HuH-7.5 (cell line): ENCODE measurements at places on chromosomes 12 and 14.
A peak's percentile ranks its signal among the peaks of the same experiment; 100 is the strongest.

GRCh38 chr12:57517187-57517586, 3.1 kb downstream of the DDIT3 start:
- no peak for DNase-seq

- no peak for DNase-seq
Observed at GRCh38 chr12:51871126-51871525, 16.8 kb upstream of the ANKRD33 start.

DNA sequence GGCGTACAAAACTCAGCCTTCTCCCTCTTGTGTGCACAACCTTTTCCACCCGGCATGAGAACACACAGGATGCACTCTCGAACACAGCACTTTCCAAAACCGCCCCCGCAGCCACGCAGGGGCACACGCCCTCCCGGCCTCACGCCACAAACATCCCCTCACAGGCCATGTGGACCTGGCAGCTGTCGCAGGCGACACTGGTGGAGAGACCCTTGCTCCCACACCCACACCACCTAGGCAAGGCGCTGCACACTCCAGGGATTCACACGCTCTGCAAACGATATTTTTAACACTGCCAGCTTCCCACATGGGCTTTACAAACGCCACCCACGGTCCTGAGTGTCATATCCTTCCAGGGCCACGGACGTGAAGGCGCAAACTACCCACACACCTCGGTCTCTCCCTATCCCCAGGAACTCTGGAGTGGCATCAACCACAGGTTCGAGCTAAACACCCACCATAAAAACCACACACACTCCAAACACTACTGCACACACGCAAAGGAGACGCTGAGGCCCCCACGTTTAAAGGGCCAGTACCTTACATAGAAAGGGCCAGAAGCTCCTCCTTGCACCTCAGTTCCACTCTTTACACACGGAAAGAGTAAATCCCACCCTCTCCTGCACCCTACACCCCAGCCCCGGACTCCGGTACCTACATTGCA, 12.4 kb upstream of the ITGB7 start:
- DNase-seq: peak; percentile 76

DNA sequence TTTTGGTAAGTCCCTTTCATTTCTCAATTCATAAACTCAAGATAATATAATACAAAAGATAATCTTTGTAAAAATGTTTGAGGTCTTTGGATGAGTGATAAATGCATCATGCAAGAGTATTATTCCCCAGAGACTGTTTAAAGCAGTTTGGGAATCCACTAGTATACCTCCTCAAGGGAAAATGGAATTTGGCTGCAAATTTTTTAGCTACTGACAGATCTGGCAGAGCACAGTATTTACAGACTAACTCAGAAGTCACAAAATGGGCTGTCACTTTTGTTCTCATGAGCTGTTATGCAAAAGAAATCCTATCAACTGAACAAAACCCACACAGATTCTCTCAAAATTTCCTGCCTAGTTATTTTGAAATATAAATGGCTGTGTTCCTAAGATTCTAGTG, 9.9 kb downstream of the SPIC start:
- no peak for DNase-seq

GRCh38 chr12:70317781-70318180, 48.3 kb upstream of the KCNMB4 start:
- DNase-seq: no peak

- no peak for DNase-seq
Observed at GRCh38 chr12:98951406-98951805, 306.3 kb downstream of the APAF1 start.

DNA sequence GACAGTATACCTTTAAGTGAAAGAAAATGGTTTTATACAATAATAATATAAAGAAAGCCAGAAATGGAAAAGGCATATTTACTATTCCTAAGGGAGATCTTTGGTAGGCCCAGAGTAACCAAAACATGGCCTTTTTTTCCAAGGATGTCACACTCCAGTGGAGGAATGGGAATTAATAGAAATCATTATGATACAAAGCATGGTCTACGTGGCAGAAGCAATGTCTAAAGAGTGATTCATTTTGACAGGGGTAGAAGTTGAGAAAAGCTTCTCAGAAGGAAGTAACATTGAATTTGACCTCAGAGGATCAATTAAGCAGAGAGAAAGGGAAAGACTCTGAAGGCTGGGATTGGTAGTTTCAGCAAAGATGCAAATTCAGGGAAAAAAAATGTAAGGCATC, 208.6 kb downstream of the BTG1 start:
- no peak for DNase-seq

GRCh38 chr12:71216725-71217579, 59.2 kb upstream of the TSPAN8 start:
- DNase-seq: no peak

DNA sequence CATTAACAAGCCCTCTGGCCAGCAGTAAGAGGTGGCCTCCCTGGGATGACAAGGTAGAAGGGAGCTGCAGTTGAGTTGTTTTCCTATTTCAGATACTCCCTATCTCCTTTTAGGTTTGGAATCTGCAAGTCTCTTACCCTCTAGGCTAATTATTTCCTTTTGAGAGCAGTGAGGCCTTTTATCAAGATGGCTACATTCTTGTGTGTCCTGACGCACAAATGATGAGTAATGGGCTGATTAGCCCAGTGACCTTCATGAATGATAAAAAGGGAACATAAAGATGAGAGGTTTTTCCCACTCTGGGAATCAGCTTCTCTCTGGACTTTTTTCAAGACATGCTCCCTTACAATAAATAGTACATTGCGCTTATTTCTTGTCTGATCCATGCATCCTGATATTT, 22.9 kb downstream of the DYRK2 start:
- no peak for DNase-seq

GRCh38 chr12:25436206-25437030, 116.7 kb downstream of the LMNTD1 start:
- peak; percentile 43 for DNase-seq

DNA sequence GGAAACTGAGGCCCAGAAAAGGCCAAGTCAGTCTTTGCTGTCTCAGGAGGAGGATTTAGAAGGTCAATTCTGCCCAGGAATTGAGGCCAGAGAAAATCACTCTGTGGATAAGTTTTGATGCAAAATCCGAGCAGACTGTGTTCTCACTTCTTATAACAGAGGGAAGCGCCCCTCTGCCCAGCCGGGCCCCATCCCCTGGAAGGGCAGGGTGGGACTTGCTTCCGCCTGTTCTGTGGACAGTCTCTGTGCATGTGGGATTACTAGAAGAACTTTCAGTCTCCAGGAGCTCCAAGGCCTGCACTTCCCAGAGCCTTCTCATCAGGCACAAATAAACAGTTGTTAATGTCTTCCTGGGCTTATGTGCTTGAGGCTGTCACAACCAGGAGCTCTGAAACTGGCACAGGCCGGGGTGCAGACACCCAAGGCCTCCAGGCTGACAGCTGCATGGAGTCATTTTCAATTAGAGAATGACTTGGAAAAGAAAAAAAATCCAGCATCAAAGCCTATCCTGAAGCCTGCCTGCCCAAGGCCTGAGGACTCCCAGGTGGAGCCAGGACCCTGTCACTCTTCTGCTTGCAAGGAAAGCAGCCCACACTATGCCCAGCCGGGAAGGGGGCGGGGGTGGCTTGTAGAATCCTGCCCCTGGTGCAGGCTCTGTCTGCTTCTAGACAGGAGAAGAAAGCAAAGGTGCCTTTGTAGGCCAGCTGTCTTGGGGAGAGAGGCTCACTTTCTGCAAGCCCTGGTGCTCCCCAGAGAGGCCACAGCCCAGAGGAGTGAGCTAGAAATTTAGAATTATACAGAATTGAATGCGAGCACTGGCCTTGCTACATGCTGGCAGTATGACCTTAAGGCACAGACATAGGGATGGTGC, 84.7 kb downstream of the NTF3 start:
- DNase-seq: no peak

DNA sequence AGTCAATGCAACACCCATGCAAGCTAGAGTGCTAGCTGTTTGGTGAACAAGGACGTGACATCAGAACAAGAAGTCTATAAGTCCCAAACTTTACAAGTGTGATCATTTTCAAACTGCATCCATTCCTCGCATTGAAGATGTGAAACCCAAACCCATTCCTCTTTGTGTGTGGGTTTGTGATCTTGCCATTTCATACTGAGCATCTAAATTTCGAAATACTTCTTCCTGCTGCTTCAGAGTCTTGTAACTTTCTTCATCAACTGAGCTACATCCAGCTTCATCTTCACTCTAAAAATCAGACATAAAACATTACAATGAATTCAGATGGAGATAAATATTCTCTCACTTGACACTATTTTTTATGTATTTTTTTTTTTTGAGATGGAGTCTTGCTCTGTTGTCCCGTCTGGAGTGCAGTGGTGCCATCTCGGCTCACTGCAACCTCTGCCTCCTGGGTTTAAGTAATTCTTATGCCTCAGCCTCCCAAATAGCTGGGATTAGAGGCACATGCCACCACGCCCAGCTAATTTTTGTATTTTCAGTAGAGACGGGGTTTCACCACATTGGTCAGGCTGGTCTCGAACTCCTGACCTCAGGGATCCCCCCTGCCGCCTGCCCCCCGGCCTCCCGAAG, 4.8 kb upstream of the ZCCHC8 start:
- DNase-seq: no peak

DNA sequence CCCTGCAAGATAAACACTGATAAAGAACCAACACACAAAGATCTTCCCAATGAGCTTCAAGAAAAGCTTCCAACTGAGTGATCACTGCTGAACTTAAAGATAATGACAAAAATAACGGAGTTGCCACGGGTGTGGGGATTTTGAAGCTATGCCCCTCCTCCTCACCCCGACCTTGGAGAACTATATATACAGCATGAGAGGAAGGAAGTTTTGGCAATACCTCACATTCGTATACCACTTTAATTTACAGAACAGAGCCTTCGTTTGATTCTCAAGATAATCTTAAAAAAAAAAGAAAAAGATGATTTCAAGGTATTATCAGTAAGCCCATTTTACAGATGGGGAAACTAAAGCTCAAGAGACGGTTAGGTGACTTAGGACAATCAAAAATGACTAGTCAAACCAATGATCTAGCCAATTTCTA, 715 bp downstream of the NEK9 start:
- no peak for DNase-seq

GRCh38 chr14:101019990-101020710, 116.6 kb upstream of the RTL1 start:
- no peak for DNase-seq

DNA sequence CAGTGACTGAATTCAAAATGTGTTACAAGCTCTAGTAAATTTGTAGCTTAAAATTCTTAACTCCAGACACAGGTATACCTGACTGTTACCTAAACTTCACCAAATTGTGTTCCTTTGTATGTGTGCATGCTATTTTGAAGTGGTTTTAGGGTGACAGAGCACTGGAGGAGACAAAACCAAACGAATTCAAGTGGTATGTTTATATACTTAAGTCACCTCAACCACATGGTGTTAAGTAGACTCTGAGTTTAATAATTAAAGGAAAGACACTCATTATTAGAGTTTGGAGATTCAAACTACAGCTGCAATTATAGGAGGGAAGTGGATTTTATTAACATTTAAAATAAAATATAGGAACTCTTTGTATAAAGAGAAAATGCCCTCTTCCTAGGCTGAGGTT, 84.3 kb downstream of the PLCZ1 start:
- no peak for DNase-seq

GRCh38 chr14:102071283-102071998, 15.4 kb downstream of the HSP90AA1 start:
- no peak for DNase-seq

DNA sequence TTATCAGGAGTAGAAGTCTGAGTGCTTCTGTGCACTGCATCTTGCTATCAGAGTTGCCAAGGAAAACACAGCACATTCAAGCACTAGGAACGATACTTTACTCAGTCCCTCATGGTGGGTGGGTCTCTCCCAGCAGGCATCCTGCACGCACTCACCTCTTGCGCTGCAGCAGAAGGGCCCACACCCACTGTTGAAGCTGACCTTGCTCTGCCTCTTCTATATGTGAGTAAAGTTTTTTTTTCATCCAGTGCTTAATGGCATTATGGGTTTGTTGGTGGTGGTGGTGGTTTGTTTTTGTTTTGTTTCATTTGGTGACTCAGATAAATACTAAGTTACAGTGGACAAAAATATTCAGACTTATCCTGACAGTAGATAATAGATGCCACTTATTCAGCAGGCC, 348.5 kb downstream of the EGLN3 start:
- no peak for DNase-seq

DNA sequence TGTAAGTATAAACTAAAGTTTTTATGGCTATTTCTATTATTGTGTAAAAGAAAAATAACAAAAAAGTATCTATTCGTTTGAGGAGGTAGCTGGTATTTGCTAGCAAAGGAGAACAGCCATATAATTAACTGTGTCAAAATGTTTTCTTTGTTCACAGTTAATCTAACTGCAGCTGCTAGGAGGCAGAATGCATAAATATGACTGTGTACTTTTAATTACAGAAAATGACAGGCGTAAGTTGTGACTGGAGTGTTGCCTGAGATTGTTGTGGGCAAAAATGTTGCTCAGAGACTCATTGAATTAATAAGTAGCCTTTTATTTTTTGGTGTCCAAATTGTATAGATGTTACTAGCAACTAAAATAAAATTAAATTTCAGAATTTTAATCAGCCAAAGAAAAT, 33.5 kb downstream of the PTPRO start:
- no peak for DNase-seq

DNA sequence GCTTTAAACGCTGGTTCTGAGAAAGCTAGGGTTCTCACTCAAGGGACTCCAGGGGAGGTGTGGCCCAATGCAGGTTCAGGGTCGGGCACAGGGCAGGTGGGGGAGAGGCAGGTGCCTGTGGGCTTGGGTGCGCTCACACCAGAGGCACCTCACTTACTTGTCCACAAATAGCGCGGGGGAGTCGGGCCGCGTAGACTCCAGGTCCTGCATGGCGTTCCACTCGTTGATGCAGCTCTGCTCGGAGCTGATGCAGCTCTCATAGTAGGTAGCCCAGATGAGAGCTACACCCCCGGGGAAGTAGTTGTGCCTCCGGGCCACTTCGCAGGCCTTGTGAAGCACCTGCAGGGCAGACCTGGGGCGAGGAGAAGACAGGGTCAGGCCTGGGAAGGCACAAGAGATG, 49.9 kb downstream of the SSH1 start:
- no peak for DNase-seq

DNA sequence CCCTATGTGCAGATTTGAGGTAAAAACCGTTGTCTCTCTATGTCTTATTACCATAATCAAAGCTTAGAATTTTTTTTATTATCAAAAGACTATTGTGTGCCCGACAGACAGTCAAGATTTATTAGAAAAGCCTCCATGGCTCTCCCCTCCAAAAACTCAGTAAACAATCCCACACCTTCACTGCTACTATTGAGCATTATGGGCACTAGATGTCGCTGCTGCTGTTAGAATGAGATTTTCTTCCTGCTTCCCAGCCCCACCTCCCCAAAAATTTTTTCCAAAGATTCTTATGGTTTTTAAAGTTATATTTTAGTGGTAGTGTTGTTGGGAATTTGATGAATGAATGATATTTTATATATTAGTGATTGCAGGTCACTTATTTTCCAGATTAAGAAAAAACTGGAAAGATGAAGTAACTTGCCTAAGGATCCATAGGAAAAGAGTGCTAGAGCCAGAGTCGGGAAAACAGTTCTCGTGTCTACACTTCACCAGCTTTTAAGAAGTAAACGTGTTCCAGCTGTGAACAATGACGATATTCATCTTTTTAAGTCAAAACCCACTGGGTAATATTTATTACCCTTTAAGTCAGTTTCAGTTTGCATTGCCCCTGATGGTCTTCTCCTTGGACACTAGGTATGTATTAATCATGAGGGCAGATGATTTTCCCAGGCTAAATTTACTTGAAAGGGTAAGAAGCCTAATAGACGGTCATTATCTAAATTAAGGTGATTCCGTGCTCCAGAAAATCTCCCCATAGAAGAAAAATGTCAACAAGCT, 12.2 kb upstream of the FOXG1 start:
- no peak for DNase-seq
